Activated T-cell treated with anti-CD3 and anti-CD28 coated beads, Interleukin-2, amount 50 U/mL, for 4 hours (primary cell): ENCODE measurements at places on chromosomes 2 and 18. TPM values are rescaled to one million over a fixed set of nuclear protein-coding genes. Genes with fewer than 3 reads are reported as not detected.

DNA sequence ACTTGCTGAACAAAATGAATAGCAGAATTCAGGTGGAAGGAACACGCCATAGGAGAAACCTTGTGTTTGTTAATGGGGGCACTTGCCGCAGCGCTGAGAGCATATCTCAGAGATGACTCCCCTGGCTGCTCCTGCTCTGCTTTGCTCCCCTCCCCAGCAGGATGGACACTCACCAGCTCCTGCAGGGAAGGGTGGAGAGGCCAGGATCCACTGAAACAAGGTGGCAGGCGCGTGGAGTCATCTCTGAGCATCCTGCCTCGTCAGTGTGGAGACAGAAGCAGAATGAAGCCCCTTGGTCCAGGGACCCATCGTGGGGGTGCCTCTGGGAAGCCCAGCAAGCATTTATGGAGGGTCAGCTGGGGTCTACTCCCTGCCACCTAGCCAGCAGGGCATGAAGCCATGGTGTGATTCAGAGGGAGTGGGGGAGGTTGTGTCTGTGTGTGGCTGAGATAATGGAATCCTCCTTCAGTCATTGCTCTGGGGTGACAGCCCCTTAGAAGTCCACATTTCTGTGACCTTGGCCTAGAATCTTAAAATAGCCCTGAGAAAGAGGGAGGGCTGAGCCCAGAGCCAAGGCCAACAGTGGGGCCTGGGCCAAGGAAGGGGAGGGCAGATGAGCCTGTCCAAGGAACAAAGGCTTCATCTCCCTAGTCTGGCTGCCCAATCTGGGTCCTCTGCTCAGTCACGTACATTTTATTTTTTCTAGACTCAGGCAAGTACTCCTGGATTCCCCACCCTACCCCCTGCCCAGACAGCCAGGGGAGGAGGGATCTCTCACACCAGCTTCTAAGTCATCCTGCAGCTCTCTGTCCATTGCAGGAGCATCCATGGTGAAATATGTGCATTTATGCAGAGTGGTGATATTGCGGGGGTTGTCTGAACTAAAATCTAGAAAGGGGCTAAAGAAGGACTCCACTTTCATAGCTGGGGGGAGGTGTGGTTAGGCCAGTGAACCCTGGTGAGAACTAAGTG, 215.4 kb downstream of the ZBTB7C start:
- no peak for DNase-seq

- no peak for DNase-seq
These were observed 123.9 kb downstream of the MC4R start for GRCh38 chr18:60248336-60249330.

DNA sequence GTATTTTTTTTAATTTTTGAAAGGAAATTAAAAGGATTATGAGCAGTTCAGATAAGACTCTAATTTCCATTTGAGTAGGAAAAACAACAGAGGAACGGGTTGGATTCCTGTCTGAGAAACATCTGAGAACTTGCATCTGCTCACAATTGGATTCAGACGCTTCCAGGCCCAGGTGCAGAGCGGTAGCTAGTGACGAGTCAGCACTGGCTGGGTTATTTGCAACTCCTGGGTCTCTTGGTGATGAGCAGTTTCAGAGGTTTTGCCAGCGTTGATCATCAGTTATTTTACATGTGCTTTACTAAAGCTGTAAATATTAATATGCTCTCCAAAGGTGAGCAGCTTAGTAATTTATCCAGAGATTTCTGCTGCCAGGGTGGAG, 39.1 kb upstream of the B3GNT7 start:
- no peak for DNase-seq

GRCh38 chr2:99775585-99775984, 285.8 kb upstream of the REV1 start:
- DNase-seq, result no peak

DNA sequence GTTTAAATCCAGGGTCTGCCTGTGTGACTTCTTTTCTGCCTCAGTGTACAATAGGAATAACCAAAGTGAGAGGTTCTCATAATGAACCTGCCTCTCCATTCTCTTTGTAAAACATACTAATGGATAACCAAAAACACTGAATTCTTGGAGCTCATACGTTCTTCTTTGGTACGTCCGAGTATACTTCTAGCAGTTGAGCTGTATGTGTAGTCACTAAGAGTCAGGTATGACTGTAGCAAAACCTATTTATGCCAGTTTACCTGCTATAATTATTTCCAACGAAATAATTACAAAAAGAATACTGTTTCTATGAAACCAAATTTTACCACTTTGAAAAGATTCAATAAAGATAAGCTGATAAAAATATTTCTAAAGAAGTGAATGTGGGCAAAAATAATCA, 109.2 kb downstream of the IKZF2 start:
- DNase-seq, result no peak

NAB1 gene
- total RNA-seq, result 27.0 TPM

ARHGEF33 gene
- 0.35 TPM for total RNA-seq

CLEC4F gene
- total RNA-seq, result not detected

MOCOS gene
- total RNA-seq, result 0.05 TPM

CNGA3 gene
- not detected for total RNA-seq

TRIM43 gene
- not detected for total RNA-seq

DNA sequence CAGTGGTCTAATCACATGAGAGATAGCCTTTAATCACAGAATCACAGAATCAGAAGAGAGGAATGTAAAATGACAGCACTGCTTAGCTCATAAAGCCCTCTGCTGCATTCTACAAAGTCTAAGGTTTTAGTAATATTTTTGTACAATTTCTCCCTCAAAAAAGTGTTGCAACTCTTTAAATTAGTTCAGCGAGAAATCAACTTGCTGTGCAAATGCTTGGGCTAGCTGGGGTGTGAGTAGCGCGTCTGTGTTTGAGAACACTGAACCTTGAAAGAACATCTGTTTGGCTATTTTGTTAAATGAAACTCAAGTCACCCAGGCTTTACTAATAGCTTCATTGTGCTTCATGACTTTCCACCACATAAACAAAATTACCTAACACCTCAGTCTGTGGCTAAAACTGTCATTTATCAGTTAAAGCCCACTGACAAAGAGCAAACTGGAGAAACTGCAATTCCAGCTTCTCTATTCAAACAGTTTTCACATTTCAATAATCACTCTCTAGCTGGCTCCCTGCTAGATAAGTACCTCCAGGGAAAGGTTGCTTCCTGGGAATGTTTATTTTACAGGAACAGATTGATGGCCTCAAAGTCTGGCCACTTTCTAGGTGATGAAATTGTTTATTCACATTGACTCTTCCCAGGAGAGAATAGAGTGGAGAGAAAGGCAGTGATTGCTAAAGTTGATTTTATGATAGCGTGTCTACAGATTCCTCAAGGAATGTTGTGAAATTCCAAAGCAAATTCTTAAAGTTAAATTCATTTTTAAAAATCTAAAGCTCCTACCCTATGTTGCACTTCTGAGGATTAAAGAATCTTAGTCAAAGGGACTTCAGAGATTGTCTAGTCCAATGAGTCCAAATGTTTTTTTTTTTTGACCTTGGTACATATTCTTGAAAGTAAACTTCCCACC, 36.0 kb upstream of the STAT1 start:
- DNase-seq, result no peak

- DNase-seq, result no peak
These were observed 27.2 kb downstream of the RNF152 start for GRCh38 chr18:61865466-61866175.

- DNase-seq, result no peak
These were observed 83.0 kb downstream of the NPAS2 start for GRCh38 chr2:100902817-100903405.

DNA sequence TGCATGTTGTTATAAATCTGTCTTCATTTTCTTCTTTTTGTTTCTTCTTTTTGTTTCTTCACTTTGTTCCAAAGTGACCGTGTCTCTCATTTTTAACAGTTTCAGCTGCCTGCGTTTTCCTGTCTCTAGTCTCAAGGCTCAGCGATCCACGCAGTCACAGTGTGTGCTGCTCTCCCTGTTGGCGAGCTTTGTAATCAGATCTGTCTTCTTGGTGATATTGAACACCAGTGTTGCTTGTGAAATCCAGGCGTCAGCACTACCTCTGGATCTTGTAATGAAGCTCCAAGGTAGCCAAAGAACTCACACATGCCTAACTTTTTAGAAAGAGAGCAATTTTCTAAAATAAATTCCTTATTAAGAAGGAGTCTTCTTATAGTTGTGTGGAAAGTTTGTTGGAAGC, 13.2 kb downstream of the SNTG2 start:
- DNase-seq, result no peak

GRCh38 chr18:58941426-58942099, 76.9 kb downstream of the ZNF532 start:
- no peak for DNase-seq

- DNase-seq, result no peak
These were observed 410 bp upstream of the TGIF1 start for GRCh38 chr18:3449512-3450011.

- no peak for DNase-seq
These were observed 1257.7 kb upstream of the CDH2 start for GRCh38 chr18:29434650-29435049.

DLX1 gene
- total RNA-seq, result not detected

GRCh38 chr2:82023710-82024109, 1719.2 kb upstream of the LRRTM1 start:
- no peak for DNase-seq

DNA sequence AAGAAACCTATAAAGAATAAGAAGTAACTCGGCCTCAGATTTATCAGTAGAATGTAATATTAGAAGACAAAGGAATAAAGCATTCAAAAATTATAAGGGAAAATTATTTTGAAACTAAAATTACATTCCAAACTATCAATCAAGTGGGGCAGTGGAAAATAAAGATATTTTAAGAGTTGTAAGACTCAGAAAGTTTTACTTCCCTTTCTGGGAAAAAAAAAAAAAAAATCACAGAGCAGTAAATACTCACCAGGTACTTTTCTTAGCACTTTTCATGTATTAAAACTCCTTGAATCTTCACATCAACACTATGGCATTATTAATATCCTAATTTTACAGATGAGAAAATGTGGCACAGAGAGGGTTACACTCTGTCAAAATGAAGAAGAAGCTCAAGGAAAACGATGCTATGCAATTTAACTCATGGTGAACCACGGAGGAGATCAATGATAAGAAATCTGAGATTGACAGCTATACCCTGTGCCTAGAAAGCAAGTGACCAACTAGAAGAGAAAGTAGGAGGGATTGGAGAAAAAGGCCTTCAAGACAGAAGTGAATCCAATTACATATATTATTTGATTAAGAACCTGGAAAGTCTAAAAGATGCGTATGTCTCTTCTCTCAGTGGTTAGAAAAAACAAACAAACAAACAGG, 238.9 kb upstream of the ID2 start:
- no peak for DNase-seq

SCN3A gene
- not detected for total RNA-seq

DNA sequence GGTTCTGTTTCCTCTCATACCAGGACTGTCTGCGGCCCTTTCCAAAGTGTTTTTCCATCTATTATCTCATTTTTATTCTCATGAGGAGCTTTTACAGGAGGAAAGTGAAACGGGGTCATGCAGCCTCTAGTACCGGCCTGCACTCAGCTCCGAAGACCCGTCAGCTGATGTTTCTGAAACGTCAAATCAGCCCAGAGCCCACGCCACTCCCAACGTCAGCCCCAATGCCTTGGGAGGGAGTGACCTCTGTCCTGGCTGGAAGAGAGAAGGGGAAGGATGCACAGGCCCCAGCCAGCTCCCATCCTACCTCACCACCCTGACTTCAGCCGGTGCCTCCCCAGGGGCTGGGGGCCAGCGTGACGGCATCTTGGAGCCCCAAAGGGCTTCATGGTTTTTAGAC, 58.5 kb downstream of the ADCY3 start:
- DNase-seq, result no peak

DNA sequence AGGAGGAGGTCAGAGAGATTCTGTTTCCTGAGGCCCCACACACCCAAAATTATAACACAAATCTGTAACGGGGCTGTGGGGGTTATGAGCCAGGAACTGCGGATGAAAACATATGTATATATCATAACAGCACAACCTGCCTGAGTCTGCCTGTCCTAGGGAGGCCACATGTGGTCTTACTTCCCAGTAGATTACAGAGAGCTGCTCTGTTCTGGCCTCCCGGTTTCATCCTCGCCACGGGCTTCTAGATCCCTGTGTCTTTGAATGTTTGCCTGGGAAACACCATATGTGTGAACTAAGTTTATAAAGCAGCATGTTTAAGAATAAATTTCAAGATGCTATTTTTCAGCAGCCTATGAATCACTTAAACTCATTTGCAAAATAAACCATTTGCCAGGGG, 124.0 kb downstream of the TMEM200C start:
- DNase-seq, result no peak

- no peak for DNase-seq
These were observed 15.8 kb upstream of the PRSS56 start for GRCh38 chr2:232504438-232504837.
